ENCODE measurements at places on chromosomes 12 and 14.

- no peak for DNase-seq
Measured at GRCh38 chr12:102958073-102958829, 777 bp downstream of the ASCL1 start.

DNA sequence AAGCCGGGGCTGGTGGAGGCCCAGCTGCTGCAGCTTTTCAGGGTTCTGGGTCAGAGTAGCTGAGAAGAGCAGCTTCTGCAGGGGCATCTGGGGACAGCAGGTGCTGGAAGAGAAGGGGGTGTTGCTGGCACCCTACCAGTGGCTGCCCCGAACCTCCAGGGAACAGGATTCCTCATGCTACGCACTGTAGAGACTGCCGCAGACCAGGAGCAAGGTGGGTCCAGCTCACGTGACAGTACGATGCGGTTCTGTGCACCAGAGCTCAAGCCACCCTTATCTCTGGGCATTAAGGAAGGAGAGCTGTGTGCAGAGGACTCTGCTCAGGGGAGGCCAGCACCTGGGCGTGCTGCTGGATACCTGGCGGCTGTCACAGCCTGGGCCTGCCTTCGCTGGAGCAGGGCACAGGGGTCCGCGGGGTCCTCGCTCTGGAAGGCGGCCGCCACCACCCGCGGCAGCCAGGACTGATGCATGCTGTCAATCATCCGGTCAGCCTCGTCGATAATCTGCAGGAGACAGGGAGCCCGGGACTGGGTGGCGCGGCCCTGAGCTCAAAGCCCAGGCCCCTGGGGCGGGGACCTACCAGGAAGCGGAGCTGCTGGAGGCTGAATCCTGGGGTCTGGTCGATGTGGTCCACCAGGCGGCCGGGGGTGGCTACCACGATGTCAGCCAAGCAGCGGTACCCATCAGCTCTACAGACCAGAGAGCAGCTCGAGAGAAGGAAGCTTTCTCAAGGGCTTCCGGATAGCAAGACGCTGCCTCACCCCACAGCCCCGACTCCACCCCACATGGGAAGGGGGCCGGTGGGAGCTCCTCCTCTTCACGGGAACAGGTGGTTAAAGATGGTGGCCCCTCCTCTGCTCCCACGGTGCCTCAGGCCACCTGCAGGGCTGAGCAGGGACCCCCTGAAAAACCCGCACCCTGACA lies 2.9 kb downstream of the DDX51 start:
- DNase-seq, result no peak

GRCh38 chr12:19833775-19834501 lies 394.6 kb downstream of the AEBP2 start:
- DNase-seq, result no peak

DNA sequence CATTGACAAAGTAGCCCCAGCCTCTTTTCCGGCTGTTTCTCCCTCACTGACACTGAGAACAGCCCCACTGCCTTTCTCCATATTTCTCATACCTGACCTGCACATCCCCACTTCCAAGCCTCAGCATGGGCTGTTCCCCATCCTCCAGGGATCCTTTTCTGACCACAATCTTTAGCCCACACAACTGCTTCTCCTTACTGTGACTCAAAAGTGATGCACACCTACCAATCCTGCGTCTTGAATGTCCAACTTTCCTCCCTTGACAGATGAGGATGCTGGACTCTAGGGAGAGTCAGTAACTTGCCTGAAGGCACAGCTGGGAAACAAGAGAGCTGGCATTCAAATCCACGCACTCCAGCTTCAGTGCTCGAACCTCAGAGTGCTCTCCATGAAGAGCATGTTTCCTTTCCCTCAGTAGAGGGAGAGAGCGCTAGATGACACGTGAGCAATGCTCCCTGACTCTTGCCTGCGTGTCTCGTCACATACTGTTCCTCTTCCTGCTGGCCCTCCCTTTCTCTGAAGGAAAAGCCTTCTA lies 75.6 kb downstream of the NTF3 start:
- no peak for DNase-seq

GRCh38 chr12:39946361-39947280 lies 159.3 kb downstream of the SLC2A13 start:
- DNase-seq, result no peak

- DNase-seq, result no peak
Measured at GRCh38 chr12:52540531-52540930, 12.4 kb downstream of the KRT71 start.

GRCh38 chr12:18551106-18551505 lies 186.7 kb downstream of the PLCZ1 start:
- DNase-seq, result no peak

GRCh38 chr12:25811656-25812126 lies 146.8 kb upstream of the RASSF8 start:
- no peak for DNase-seq

- no peak for DNase-seq
Measured at GRCh38 chr14:35963209-35963608, 137.1 kb downstream of the BRMS1L start.

- DNase-seq, result no peak
Measured at GRCh38 chr12:66129934-66130266, 650 bp downstream of the LLPH start.

- no peak for DNase-seq
Measured at GRCh38 chr12:1676043-1676442, 14.8 kb upstream of the ADIPOR2 start.

- DNase-seq, result no peak
Measured at GRCh38 chr14:53778263-53778662, 178.4 kb downstream of the BMP4 start.

DNA sequence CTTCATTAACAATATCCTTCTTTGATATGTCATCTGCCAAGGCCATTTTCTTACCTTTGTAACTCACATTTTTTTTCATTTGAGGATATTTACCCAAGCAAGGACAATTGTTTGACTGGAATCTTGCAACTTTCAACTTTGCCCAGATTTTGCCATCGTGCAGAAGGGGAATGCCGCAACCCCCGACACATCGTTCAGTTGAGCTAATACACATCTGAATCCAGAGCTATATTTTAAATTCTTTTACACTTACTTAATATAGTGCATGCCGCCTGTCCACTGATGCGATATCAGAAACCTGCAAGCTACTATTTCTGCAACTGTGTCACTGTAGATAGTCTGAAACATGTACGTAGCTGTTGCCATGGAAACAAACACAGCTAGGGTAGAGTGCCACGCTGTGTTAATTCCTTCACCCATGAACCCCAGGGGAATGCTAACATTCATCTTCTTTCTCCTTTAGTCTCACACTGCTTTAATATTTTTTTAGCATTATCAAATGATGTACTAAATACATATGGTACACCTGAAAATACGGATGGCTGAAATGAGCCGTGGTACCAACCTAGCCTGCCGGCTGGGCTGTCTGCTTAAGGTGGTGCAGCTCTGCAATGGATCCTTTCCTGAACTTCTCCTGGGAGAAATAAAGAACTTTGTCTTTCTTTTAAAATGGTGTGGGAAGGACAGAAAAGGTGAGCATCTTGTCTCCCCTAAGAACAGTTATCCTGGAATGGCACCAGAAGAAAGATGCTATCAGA lies 77.0 kb upstream of the FOXN3 start:
- no peak for DNase-seq

GRCh38 chr12:79267580-79267979 lies 403.0 kb downstream of the SYT1 start:
- no peak for DNase-seq

DNA sequence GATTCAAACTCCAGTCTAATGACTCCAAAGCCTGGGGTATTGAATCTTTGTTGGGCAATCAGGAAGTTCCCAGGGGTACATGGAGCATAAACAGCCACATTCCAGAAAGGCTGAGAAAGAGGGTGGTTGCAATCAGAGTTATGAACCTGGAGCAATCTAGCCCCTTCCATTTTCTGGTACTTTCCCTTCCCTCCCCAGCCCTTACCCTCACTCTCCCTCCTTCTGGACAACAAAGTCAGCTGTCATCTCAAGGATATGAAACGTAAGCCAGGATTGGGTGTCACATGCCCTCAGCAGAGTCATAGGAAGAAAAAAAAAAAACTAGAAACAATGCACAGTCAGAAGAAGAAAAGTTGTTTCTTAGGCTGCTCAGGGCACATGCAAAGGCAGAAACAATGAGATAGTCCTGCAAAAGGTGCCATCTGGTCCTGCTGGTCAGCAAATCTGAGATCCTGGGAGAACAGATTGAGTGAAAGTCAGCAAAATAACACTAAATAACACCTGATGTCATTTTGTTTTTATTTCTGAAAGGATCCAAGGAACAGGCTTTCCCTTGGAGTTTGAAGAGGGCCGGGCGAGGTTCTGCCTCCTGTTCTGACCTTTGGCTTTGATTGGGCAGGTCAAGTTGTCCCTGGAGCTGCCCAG lies 27.1 kb downstream of the TMEM229B start:
- DNase-seq, result no peak

- DNase-seq, result no peak
Measured at GRCh38 chr12:57965766-57966165, 24.4 kb downstream of the ATP23 start.

GRCh38 chr12:125148316-125148715 lies 83.1 kb downstream of the AACS start:
- DNase-seq, result no peak

GRCh38 chr14:37088356-37089215 lies 83.8 kb downstream of the SLC25A21 start:
- no peak for DNase-seq

- DNase-seq, result no peak
Measured at GRCh38 chr12:47317175-47317915, 237.6 kb upstream of the AMIGO2 start.

- DNase-seq, result no peak
Measured at GRCh38 chr14:97994020-97994531, 1196.9 kb downstream of the VRK1 start.

DNA sequence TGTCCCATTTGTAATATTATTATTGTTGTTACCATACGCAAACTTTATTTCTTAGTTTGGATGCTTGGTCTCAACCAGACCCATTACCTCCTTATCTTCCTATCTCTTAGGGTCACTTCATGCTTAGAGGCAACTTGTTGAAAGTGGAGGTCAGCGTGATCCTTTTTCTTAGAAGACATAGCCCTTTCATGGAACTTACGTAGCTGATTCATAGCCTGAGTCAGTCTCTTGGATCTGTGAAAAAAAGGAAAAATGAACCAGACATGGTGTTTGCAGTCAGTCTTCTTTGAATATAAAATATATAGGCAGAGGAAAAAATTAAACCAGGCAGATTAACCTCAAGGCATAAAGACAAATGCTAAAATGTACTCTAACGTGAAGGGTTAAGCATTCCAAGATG lies 613.7 kb downstream of the DIO2 start:
- no peak for DNase-seq

DNA sequence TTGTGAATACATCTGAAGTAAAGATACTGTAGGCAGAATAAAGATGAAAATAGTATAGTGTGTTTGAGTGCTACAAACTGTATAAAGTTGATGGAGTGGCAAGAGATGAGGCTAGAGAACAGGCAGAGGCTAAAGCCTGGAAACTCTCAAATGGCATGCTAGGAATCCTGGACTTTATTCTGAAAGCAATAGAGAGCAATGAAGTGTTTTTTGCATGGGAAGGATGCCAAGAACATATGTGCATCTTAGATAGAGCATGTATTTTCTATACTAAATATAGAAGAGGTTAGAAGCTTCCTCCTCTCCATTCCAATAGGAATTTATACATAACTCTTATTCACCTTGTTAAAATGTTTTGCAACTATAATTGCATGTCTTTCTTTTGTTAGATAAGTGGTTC lies 86.3 kb upstream of the TMTC2 start:
- no peak for DNase-seq

DNA sequence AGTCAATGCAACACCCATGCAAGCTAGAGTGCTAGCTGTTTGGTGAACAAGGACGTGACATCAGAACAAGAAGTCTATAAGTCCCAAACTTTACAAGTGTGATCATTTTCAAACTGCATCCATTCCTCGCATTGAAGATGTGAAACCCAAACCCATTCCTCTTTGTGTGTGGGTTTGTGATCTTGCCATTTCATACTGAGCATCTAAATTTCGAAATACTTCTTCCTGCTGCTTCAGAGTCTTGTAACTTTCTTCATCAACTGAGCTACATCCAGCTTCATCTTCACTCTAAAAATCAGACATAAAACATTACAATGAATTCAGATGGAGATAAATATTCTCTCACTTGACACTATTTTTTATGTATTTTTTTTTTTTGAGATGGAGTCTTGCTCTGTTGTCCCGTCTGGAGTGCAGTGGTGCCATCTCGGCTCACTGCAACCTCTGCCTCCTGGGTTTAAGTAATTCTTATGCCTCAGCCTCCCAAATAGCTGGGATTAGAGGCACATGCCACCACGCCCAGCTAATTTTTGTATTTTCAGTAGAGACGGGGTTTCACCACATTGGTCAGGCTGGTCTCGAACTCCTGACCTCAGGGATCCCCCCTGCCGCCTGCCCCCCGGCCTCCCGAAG lies 4.8 kb upstream of the ZCCHC8 start:
- DNase-seq, result no peak

DNA sequence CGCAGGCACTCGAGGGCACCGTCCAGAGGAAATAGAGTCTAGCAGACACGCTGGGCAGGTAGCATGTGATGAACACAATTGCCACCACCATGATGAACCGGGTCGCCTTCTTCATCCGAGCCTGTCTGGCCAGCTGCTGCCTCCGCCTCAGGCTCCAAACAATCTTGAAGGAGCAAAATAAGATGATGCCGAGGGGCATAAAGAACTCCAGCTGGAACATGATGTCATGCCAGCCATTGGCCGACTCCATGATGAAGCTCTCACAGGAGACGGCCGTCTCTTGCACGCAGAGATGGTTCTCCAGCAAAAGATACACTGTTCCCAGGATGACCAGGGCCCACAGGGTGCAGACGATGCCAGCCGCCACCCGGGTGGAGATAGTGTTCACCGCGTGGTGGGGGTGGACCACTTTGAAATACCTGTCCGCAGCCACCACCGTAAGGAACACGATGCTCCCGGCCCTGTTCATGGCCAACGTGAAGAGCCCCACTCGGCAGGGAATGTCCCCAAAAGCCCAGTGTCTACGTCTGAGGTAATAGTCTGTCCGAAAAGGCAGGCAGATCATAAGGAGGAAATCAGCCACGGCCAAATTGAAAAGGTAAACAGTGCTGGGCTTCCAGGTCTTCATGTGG lies 945 bp downstream of the HCAR1 start:
- no peak for DNase-seq

DNA sequence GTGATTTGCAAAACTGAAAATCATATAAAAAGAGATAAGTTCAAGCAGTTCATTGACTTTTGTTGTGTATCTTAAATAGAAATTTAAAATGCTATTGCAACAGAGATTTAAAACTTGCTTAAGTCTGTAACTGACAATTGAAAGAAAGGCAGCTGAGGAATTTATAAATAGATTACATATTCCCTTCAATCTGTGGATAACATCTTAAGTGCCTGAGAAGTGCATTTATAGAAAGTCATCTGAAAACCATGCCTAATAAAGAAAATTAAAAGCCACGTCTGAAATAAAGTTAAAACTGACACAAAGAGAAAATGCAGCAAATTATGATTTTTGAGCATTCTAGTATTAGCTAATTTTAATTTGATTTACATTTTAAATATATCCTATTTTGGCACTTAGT lies 479.8 kb downstream of the MDGA2 start:
- DNase-seq, result no peak

DNA sequence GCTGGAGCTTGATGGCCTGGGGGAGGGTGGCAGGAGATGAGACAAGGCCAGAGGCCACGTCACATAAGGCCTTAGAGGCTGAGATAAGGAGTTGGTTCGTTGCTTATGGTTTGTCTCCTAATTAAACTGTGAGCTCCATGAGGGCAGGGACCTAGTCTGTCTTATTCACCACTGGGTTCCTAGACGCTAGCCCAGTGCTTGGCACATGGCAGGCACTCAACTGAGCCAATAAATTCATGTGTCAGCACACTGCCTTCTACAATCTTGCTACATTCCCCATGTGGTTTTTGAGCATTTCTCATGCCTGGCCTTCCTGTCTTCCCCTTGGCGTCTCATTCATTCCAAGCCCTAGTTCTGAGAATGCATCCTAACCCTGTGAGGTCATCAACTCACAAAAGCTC lies 92.5 kb upstream of the MED13L start:
- DNase-seq, result no peak

GRCh38 chr14:106837870-106838269 lies 1311.5 kb downstream of the TMEM121 start:
- no peak for DNase-seq

All from GDM1 (cell line).